ENCODE measurements at places on chromosomes 6 and 20.

DNA sequence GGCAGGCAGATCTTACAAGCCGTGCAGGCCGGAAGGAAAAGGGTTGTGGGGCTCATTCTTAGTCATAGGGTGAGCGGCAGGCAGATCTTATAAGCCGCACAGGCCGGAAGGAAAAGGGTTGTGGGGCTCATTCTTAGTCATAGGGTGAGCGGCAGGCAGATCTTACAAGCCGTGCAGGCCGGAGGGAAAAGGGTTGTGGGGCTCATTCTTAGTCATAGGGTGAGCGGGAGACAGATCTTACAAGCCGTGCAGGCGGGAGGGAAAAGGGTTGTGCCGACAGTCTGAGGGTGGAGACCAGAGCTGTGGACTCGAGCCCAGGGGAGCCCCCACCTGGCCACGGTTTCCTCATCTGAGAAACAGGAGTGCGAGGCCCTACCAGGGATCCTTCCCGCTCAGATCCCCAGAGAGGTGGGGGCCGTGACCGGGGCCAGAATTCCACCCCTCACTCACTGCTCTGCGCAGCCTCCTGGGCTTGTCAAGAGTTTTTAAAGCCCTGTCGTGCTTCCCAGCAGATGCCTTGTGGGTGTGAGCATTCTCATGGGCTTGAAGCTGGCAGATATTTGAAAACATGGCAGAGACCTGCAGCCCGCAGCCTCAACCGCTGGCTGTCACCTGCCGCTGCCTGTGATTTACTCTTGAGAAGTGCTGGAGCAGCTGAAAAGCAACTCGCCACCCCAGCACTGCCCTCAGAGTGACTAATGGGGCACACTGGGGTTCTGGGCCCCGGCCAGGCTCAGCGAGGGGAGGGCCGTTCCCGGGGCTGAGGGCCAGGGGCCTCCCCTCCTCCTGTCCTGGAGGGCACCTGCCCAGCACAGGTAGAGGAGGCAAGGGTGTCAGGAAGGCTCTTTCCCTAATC, 31.9 kb downstream of the NTSR1 start:
- DNase-seq, result peak; percentile 79

DNA sequence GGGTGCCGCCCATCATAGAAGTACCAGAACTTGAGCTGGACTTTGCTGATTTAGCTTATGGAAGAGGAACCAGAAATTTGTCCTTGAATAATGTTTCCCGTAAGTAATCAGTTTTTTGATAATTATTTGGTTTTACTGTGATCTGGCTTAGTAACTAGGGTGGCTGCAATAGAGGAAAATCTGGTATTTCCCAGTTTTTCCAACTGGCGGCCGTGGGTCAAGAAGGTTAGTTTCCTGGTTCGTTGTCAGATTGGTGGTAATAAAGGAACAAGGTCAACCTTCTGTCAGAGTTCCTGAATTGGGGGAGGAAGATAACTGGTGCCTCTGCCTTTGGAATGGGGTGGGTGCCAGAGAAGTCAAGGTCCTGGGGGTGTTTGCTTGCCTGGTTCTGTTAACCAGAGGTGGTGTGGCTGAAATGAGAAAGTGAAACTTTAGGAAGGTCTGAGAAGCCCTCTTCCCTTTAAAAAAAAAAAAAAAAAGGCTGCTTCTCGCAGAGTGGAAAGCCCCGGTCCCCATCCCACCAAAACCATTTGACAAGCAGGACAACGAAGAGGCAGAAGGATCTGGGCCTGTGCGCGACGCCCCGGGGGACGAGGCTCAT, at the start of gene CALHM6:
Gene CALHM6 (plus strand): TSS at position 45 of the 601 bp plus-strand sequence. CDS start 555 bp downstream, at position 600.
- no peak for DNase-seq

DNA sequence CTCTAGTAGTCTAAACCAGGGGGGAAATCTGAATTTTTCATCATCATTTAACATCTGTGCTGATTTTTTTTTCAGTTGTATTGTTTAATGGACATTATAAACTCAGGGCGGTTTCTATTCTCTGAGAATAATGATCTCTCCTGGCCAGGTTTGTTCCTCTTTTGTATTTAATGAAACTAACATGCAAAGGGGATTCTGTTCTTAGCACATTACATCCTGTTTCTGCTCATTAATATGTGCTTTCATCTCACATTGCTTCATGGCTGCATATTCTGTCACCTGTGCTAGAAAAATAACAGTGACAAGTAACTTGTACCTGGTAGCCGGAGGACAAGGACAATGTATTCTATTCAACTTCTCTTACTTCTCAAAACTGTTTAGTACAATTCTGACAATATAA, 806 bp downstream of the HLA-DOB start:
- no peak for DNase-seq

GRCh38 chr6:30857549-30857948, 26.8 kb upstream of the DDR1 start:
- no peak for DNase-seq

DNA sequence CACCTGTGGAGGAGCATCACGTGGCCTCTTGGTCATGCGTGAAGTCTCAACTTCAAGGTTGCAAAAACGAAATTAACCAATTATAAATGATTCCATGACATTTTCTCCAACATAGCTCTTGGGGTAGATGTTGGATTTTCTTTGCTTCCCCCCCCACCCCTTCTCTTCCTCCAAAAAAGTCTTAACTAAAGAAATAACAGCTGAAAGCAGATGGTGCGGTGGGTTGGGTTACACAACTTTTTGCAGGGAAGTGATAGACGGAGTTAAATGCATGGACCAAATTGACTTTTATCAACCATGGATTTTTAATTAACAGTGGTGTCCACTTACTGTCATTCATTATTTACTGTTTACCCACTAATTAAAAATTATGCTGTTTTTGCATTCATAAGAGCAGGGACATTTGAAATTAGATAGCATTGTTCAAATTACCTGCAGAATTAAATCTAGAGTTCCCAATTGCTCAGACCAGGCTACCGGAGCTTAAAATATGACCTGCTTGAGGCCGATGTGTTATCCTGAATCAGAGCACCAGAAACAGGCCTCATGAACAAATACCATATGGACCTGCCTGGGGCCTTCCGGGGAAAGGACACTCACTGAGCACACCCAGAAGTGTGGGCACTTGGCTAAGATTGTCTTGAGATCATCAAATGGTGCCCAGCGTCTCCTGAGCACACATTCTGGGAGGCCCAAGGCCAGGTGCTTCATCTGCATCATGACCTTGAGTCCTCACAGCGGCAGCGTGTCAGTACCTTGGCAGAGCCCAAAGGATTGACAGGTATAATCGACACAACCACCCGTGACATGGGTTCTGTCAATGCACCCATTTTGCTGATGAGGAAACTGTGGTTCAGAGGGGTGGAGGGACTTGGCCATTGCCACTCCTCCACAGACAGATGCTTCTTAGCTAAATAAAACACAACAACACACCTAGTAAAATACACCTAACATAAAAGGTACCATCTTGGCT, 41.5 kb downstream of the APCDD1L start:
- no peak for DNase-seq

GRCh38 chr20:51220293-51220706, 197.4 kb upstream of the KCNG1 start:
- no peak for DNase-seq

- no peak for DNase-seq
These were observed 221.4 kb downstream of the CDKAL1 start for GRCh38 chr6:20755631-20756030.

DNA sequence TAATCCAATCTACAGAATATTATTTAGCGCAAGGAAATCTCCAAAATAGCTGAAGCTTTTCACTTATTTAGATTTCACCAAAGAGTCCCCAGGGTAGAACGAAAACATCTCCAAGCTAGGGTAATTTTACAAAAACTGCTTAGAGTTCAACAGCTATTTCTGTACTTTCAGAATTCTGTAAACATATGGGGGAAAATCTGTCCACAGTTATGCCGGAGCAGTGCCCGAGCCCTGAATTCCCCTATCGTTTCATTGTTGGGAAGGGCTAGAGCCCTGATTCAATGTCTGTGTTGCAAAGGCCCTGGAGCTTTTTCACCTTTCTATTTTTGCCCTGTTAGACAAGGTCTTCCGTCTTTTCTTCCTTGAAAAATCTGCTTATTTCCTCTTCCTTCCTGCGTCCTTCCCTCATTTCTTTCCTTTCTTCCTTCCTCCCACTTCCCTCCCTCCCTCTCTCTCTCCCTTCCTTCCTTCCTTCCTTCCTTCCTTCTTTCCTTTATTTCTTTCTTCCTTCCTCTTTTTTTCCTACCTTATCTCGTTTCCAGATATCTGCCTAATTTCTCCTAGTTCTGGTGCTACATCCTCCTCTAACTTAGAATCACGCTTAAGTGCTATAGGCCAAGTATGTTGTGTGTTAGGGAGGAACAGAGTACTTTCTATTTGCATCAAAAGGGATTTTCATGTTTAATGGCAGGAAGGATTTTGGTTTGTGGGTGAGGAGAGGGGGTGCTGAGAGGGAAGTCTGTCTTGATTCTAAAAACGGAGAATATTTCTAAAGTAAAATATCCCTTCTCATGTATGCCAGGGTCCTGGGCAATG, 122.5 kb upstream of the BMP2 start:
- DNase-seq, result no peak

- DNase-seq, result no peak
These were observed 53.4 kb downstream of the MRPL14 start for GRCh38 chr6:44073612-44074438.

DNA sequence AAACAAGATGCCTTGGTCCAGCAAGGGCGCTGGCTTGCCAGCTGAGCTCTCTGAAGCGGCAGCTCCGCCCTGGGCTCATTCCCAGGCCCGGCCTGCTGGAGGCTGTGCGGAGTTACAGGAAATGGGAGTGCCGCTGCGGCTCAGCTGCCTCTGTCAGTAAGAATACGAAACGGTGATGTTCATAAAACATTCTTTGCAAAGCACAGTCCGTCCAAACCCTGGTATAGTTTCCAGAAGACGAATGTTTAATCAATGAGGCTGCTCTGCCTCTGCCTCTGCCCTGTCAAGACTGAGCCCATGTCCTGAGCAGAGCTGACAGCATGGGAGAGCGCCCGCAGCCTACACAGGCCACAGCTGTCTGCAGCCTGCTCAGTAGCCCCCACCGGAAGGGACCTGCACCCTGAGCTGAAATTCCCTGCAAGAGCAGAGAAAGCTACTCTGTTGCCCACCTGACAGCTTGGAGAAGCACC, 153.3 kb upstream of the SNX9 start:
- DNase-seq, result no peak

DNA sequence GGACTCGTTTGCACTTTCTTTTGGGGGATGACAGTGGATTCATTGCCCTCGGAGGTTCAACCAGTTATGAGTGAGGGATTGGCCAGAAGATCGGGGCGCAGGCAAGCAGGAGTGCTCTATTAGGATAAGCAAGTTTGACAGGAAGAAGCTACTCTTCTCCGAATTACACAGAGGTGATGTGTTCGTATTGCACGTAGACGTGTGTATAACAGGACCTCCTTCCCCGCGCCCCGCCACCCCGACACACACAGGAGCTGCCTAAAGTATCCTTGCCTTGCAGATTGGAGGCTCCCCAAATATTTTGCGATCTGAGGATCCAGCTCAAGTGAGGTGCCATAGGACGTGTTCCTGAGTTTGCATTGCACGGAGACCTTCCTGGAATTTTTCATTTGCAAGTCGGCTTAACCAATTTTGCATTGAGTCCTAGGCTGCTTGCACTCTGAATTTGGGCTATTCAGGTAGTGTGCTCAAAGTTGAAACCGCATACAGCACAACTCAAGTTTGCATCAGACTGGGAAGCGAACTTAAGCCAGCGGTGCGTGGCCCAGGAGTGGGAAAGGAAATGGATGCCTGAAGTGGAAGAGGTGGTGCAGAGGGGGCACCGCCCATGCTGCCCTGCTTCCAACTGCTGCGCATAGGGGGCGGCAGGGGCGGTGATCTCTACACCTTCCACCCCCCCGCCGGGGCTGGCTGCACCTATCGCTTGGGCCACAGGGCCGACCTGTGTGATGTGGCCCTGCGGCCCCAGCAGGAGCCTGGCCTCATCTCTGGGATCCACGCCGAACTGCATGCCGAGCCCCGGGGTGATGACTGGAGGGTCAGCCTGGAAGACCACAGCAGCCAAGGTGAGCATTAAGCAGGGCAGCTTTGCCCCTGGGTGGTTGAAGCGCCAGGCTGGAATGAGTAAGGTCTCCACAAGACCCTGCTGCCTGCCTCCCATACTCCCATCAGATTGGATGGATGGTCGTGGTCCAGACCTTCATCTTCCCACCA, 770 bp downstream of the TCF19 start:
- DNase-seq, result no peak

DNA sequence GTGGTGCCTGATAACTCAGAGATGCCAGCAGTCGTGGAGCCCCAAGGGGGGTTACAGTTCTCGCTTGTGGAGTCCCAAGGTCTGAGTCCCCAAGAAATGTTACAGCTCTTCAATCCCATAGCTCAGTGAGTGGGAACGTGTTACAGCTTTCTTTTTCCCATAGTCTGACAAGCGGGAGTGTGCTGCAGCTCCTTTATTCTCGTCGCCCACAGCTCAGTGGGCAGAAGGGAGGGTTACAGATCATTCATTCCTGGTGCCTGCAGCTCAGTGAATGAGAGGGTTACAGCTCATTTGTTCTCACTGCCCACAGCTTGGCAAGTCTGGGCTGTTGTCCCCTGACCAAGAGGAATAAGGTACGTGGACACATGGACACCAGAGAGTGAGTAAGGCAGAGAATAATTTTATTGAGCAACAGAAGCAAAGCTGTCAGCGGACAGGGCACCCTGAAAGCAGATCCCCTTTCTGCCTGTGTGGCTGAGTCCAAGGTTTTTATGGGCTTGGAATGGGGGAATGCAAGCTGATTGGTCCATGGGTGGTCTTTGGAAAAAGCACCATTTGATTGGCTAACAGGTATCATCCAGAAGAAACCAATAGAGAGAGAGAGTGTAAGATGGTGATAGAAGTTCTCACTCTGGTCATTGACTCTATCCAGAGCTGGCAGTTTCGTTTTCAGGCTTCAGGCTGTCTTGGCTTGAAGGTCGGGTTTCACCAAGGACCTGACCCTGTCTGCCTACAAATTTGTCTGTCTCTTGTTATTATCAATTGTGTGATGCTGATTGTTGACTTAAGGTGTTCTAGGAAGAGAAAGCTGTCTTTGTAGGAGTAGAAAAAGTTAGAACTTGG, 16.4 kb downstream of the RNF217 start:
- DNase-seq, result no peak

DNA sequence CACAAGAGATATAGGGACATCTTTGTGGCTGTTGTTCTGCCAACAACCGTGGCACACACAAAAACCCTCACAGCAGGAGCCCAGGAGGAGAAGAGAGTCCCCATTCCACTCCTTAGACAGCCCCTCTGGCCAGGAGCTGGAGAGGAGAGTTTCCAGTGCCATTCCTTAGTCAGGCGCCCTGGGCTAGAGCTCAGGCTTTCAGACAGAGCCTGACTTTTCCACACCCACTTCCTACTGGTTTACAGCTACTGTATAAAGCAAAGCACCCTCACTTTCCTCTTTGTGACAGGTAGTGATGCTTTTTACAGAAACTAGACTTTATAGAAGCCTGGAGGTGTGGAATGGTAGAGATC, 145.9 kb downstream of the SYCP2 start:
- DNase-seq, result no peak

DNA sequence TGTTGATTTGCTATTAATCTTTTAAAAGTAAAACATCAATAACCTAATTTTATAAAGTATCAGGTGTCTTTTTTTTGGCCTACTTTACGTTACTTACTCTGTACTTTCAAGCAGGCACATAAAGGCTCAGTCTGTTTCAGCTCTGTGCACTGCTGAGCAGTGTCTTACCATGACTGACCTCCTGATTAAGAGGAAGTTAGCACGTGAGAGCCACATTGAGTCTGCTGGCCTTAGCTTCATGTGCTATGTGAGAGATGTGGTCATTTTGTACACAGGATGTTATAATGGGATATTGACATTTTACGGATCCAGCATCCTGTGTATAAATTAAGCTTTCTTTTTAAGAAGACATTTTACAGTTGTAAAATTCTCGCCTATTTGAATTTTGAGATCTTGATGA, 31.9 kb downstream of the ARID1B start:
- peak; percentile 61 for DNase-seq

- DNase-seq, result no peak
These were observed 60.7 kb upstream of the LTV1 start for GRCh38 chr6:143782481-143782880.
